ENCODE measurements at places on chromosomes 1 and 21.

GRCh38 chr1:53073868-53074311 is 11.9 kb downstream of the PODN start:
- no peak for DNase-seq

- DNase-seq: no peak
Observed at GRCh38 chr21:32726839-32727686, 750 bp downstream of the SYNJ1 start.

DNA sequence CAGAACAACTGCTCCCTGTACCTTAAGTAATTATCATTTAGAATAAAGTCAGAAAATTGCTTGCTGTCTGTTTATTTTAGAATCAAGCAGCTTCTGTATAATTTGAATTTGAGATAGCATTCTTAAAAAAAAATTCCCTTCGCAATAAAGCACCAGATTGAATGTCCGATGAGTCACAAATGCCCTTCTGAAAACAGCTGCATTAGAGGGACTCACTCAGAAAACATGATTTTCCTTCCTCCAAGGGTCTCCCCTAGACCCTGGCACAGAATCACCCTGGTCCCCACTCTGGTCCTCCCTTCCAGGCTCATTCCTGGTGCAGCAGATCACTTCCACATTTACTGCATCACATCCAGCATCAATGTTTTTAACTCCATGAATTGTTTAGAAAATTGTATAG is 471.1 kb upstream of the VAMP3 start:
- DNase-seq: no peak

- DNase-seq: peak; percentile 23
Observed at GRCh38 chr1:241592273-241592958, 47.8 kb downstream of the CHML start.

DNA sequence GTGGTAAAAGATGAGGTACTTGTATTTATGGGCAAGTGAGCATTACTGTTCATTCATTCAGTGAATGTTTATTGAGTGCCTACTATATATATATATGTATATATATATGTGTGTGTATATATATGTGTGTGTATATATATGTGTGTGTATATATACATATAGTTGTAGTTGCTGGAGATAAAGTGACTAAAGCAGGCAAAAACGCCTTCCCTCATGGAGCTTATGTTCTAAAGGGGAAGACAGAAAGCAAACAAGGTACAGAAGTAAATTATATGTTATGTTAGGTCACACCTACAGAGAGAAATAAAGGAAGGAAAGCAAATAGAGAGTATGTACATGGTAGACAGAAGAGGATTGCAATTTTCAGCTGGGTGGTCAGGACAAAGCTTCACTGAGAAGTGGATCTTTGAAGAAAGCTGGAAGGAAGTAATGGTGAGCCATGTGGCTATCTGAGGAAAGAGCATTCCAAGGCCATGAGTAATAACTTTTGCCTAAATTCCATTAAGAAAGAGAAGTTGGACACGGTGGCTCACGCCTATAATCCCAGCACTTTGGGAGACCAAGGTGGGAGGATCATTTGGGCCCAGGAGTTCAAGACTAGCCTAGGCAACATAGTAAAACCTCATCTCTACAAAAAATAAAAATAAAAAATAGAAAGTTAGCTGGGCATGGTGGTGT is 33.5 kb upstream of the KLF17 start:
- DNase-seq: peak; percentile 47

- DNase-seq: no peak
Observed at GRCh38 chr1:245211035-245211749, 56.4 kb downstream of the KIF26B start.

DNA sequence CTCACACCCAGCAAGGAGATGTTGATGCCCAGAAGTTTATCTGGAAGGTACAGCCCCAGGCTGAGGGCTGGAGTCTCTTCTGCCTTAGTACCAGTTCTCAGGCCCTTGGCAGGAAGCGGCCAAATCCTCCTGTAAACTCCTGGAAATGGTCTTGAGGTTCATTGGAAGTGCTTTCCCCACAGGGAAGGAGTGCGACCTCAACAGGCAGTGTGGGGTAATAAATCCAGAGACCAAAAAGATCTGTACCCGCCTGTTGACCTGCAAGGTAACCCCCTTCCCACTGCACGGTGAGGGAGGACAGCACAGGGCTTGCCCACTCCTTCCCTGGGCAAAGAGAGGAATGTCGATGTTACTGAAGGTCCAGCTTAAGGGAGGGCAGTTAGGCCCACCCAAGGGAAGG is 4.5 kb downstream of the ATXN7L2 start:
- DNase-seq: no peak

DNA sequence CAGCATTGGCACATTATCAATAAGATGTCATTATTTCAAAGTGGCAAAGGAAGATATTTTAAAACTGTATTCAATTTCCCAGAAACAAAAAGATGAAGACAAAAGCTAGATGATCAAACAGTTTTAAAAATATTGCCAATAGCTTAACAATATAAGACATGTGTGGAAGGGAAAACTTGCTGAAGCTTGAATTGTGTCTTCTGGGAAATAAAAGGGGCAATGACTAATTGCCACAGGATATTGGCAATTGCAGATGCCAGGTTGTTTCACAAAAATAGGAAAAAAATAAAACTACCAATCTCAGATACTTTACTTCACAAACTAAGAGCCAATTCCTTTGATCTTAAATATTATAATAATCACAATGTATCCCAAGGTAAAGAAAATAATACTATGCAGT is 679.8 kb upstream of the ADAMTS5 start:
- no peak for DNase-seq

All from fibroblast of skin of left quadriceps (primary cell).